ENCODE measurements at places on chromosomes 1 and 21.
A peak's percentile ranks its signal among the peaks of the same experiment; 100 is the strongest.

GRCh38 chr1:70863239-70863638, 184.4 kb downstream of the PTGER3 start:
- DNase-seq, result no peak

GRCh38 chr1:43279666-43280065, 5.7 kb downstream of the C1orf210 start:
- no peak for DNase-seq

GRCh38 chr1:43977376-43978263, 1.4 kb upstream of the B4GALT2 start:
- no peak for DNase-seq

GRCh38 chr1:32358435-32358834, 3.9 kb downstream of the FAM229A start:
- no peak for DNase-seq

DNA sequence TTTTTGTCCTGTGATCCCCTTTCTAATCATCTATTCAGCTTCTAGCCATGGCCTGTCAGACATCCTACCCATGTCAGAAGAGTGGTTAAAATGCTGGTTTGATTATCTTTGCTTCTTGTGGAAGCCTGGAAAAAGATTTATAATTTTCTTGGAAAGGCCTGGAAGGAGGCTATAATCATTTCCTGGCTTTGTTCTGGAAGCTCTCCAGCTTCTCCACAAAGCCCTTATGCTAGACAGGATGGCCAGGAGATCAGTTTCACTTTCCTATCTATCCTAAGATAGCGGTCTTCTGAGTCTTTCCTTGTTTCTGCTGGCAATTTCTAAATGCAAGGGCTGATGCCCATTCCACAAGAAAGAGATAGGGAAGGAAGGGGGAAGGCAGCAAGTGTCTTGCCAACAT, 90.9 kb upstream of the SLC44A3 start:
- peak; percentile 83 for DNase-seq

- DNase-seq, result no peak
Observed at GRCh38 chr1:85597709-85598108, 17.1 kb downstream of the CCN1 start.

- DNase-seq, result no peak
Observed at GRCh38 chr1:210259561-210259960, 27.0 kb downstream of the SERTAD4 start.
